Retina (tissue), 1 donor: ENCODE measurements at places on chromosomes 5 and 9.

- no peak for DNase-seq
These were observed 9.4 kb upstream of the HAVCR1 start for GRCh38 chr5:157068339-157068738.

GRCh38 chr9:96758845-96759673, 18.8 kb downstream of the ZNF510 start:
- DNase-seq = no peak

- DNase-seq = no peak
These were observed 384 bp upstream of the DMXL1 start for GRCh38 chr5:119070578-119070827.

DNA sequence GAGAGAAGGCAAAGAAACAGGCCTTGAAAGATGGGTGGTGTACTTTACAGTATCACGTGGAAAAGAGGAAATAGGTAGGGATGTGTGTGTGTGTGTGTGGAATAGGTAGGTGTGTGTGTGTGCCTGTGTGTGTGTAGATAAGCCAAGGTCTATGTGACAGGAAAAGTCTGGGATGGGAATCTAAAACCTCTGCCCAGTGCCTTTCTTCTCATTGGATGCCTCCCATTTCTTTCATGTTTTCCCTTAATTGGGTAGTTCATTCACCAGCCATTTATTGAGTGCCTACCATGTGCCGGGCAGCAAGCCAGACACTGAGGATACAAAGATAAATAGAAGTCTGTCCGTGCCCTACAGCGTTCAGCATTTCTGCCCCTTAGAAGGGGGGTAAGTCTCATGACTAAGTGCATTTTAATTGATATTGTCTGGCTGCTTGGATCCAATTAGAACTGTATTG, 1.0 kb downstream of the URM1 start:
- DNase-seq = no peak

DNA sequence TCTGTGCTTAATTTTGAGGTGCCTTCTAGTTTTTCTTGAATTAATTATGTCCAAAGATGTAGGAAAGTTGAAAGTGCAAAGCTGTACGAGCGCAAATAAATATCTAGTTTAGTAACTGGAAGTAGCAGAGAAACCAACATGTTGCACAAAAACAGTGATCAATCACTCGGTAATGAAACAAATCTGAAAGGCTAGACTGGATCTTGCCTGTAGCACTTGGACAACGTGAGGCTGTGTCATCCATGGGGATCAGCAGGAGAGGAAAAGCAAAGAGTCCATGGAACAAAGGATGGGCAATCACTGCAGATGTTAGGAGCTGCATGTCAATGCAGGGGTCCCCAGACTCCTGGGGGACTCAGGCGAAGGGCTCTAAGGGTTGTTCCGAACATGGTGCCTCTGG, 424.2 kb downstream of the IRX1 start:
- no peak for DNase-seq
